Kidney capillary endothelial cell (primary cell): ENCODE measurements at places on chromosomes 11 and 22.

DNA sequence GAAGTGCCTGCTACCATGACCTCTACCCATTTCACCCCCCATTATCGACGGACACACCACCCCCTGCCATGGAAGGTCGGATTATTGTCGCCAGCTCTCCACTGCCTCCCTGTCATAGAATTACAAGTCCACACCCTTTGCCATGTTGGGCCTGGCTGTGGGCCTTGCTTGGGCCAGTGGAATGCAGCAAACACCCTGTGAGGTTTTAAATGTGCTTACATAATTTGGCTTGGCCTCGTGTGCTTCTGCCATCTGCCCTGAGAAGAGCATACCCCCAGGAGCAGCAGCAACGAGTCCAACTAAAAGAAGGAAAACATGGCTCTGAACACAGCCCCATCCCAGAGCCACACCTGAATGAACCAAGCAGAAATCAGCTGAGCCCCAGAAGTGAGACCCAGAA, 94.1 kb upstream of the PRDM11 start:
- no peak for DNase-seq

DNA sequence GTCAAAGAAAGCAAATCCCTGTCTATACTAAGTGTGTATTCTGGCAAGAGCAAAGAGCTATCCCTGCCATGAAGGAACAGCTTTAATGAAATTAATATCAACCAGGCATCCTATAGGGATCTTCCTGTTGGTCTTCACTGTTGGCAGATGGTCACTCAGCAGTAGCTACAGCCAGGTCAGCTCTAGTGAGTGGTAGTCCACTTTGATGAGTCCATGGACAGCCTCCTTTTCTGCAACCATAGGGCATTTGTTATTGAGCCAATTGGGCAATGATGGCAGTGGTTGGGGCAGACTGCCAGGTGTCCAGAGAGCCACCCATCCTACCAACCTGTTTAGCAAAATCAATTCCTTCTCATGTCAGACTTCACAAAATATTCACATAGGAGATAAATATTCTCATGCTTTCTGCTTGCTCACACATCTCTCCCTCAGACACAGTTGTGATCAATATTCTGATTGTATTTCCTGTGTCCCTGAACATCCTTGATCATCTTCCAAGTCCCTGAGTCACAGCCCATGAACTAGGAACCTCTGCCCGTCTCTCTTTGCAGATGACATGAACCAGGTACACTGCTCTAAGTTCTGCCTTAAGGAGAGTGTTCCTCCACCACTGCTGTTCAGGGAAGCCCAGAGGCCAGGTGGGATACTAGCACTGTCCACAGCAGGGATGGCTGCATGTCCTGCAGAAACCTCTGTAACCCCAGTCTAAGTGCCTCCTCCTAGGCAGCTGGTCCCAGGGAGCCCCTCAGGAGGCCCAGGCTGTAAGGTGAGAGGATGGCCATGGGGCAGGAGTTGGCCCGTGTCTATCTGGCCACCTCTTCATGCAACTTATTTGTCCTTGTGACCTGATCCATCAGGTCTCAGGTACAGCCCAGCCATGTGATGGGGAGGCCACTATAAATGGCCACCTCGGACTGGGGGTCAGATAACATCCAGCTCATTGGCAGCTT, 74.2 kb upstream of the IGLL5 start:
- DNase-seq = no peak

GRCh38 chr11:134517115-134517514, 105.1 kb upstream of the B3GAT1 start:
- DNase-seq = no peak

- no peak for DNase-seq
These were observed 18.5 kb downstream of the SLC35F2 start for GRCh38 chr11:107840129-107840484.

GRCh38 chr11:12893787-12894672, 115.1 kb upstream of the RASSF10 start:
- peak; percentile 62 for DNase-seq

DNA sequence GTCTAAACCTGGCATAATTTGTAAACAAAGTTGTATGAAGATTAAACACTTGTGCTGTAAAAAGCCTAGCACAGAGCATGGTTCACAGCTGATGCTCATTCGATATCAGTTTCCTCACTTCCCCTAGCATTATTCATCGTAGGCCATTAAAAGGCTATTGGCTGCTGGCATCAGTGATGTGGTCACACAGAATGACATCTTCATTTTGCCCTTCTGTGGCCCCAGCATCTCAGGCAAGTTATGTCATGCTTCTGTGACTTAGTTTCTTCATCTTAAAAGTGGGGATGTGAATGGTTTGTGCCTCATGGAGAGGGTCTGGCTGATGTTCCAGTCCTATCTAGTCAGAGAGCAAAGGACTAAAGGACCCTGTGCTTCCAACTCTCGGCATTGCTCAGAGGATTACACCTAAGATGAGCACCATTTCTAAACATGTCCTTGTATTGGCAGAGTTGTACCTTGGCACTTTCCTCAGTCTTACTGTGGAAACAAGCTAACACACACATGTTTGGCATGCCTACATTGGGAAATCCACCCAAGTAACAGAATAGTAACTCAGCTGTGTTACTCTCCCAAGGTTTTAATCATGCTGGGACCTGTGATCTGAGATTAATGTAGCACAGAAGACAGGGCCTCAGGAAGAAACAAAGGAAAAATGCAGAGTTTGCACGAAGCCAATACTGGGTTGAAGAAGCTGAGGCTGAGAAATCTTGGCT, 83.5 kb upstream of the OR9Q1 start:
- DNase-seq = no peak

DNA sequence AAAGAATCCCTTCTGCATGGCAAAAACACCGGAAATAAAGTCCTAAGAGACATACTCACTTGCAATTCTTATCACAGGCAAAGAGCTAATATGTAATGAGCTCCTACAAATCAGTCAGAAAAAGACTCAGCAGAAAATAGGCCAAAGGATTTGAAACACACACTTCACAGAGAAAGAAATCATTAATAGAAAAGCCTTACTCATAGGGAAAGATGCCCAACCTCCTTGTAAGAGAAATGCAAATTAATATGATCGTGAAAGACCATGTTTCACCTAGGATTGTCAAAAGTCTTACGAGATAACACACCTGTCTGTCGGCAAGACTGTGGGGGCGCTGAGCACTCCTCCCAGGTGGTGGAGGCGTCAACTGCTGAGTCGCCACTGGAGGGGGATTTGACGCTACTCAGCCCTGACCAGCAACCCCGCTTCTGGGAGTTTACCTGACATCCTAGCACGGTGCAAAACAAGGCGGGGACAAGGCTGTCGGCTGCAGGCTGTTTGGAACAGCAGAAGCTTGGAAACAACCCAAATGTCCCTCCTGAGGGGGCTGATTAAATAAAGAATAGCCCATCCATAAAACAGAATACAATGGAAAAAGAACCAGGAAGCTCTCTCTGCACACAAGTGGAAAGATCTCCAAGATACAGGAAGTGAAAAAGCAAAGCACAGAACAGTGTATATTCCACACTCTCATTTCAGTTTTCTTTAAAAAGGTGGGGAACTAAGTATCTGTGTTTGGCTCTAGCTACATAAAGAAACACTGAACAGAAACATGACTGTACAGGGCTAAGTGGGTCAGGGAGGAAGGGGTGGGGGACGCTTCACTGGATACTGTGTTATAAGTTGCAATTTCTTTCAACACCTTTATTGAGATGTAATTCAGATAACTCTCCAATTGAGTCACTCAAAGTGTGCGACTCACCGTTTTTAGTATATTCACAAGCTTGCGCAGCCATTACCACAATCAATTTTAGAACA, 11.5 kb downstream of the CSNK1E start:
- DNase-seq = no peak

- no peak for DNase-seq
These were observed 92.7 kb downstream of the ETS1 start for GRCh38 chr11:128494418-128495332.
